ENCODE measurements at places on chromosomes 6 and 20.

DNA sequence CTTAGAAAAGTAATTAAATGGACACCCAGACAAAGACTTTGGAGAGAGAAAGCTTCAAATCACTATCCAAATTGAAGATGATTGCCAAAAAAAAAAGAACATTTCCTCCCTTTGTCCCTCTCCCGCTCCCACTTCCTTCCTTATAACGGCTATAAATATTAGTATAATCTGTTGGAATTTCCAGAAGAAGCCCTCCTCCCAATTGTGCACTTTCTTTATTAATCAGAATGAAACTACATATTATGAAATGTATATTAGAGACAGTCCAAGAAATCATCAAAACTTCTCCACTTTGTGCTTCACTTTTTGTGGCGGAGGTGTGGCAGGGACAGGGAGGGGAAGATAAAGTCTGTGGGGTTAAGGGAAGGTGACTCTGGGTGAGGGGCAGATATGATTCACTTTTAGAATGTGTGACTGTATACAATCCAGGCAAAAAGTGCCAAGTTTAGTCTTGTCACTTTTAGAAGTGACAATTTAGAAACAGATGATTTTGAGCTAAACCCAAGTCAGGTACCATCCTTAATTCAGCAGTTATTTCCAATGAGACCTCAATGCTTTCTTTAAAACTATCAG lies 195.0 kb upstream of the MARCKS start:
- no peak for DNase-seq

DNA sequence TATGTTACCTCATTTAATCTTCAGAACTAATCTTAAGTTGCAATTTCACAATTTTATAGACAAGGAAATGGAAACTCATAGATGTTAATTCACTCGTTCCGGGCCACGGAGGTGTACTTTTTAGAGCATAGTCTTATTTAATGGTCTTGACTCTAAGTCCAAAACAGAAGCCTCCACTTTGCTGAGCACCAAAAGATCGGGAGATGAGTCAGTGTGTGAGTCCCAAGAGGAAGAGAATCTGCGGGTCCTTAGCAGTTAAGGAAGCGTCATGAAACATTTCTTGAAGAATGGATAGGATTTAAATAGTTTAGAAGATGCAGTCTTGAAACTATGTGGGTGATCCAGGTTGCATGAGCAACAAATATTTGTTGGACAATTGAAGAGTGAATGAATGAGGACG lies 231.8 kb upstream of the QKI start:
- no peak for DNase-seq

DNA sequence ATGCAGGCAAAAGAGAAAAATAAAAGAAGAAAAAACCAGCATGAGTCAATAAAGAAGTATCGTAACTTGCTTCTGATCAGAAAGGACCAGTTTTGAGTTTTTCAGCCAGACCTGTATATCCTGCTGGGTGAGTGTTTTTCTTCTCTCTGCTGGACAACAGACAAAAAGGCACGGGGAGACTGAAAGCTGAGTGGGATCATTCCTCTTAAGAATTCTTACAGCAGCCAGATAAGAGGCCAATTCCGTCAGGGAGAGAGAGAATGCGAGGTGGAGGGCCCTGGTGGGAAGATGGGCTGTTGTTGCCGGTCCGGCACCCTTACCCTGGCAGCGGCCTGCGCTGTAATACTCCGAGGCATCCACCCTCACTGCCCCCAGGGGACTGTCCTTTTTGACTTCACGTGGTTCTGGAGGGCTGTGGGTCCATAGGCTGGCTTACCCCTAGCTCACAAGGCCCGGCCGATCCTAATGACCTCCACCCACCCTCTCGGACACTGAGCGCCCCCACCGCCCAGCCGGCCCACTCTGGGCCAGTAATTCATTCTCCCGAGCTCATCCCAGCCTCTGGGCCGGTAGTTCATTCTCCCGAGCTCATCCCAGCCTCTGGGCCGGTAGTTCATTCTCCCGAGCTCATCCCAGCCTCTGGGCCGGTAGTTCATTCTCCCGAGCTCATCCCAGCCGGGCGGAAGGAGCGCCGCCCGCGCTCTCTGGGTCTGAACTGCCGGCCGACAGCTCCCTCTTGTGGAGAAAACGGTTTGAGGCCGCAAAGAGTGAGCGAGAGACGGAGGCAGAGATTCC lies 118.3 kb upstream of the SIRPA start:
- peak; percentile 43 for DNase-seq

GRCh38 chr6:168340819-168341218 lies 21.2 kb upstream of the DACT2 start:
- DNase-seq, result no peak

GRCh38 chr6:49563006-49563886 lies 12.8 kb downstream of the C6orf141 start:
- no peak for DNase-seq

GRCh38 chr6:20653085-20653479 lies 118.8 kb downstream of the CDKAL1 start:
- DNase-seq, result no peak

DNA sequence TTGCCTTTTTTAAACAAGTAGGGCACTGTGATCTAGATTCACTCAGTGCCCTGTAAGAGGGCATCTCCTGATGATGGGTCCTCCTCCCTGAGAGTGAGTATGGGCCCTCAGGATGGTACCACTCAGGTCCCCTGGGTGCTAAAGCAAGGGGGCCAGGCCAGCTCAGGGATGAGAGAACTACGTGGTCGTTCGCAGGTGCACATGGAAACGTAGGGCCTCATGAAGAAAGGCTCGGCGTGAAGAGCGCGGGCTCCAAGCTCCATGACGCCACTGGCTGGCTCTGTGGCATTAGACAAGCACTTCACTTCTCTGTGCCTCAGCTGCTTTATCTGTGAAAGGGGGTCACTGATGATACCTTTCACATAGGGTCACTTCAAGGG lies 50.7 kb downstream of the SYNJ2 start:
- DNase-seq, result no peak

GRCh38 chr6:151627689-151628444 lies 134.1 kb downstream of the CCDC170 start:
- no peak for DNase-seq

GRCh38 chr20:59173938-59174491 lies 10.4 kb downstream of the ZNF831 start:
- no peak for DNase-seq
